Hepatic stellate cell (primary cell): ENCODE measurements at places on chromosomes 2 and 18.

- DNase-seq, result no peak
These were observed 35.1 kb upstream of the MPP4 start for GRCh38 chr2:201733544-201733943.

GRCh38 chr18:76772665-76773064 is 49.7 kb upstream of the ZNF236 start:
- DNase-seq, result no peak

GRCh38 chr2:9554921-9555296 is 721 bp downstream of the ADAM17 start:
- no peak for DNase-seq

DNA sequence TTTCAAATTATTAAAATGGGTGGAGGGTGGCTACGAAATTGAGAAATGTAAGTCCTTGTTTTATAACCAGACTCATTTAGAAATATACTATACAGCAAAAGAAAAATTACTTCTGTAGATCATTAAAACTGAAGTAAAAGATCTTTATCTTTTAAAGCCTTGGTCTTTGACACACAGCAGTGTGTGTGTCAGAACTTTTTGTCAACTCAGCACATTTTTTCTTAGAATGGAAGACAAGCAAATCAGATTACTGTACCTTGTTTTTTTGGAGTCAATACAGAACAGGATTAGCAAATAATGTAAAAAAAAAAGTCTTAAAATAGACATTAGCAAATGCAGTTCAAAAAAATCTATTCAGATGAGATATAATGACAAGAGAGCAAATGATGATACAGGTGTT is 49.1 kb downstream of the C2orf76 start:
- no peak for DNase-seq

DNA sequence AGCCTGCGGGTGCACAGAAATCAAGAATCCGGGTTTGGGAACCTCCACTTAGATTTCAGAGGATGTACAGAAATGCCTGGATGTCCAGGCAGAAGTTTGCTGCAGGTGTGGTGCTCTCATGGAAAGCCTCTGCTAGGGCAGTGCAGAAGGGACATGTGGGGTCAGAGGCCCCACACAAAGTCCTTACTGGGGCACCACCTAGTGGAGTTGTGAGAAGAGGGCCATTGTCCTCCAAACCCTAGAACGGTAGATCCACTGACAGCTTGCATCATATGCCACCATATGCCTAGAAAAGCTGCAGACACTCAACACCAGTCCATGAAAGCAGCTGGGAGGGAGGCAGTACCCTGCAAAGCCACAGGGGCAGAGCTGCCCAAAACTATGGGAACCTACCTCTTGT is 833.0 kb downstream of the TMEM182 start:
- DNase-seq, result no peak

DNA sequence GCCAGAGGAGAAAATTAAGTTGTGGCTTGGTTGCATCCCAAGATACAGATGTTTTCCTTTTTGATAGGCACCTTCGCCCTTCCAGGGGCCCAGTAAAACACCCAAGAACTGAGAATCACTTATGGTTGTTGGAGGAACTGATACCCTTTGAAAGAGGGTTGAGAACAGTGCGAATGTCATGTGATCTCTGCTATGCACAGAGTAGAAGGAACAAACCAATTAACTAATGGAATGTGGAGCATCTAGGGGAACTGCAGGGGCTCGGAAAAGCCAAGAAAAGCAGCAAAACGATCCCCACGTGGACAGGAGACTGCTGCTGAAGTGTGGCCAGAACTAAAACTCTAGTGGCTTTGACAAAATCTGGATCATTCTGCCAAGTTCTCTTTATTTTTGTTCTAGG is 58.8 kb downstream of the APOB start:
- DNase-seq, result no peak

GRCh38 chr18:23036660-23037201 is 98.6 kb upstream of the CABLES1 start:
- no peak for DNase-seq

- DNase-seq, result no peak
These were observed 199.3 kb downstream of the LTBP1 start for GRCh38 chr2:33146102-33146501.

DNA sequence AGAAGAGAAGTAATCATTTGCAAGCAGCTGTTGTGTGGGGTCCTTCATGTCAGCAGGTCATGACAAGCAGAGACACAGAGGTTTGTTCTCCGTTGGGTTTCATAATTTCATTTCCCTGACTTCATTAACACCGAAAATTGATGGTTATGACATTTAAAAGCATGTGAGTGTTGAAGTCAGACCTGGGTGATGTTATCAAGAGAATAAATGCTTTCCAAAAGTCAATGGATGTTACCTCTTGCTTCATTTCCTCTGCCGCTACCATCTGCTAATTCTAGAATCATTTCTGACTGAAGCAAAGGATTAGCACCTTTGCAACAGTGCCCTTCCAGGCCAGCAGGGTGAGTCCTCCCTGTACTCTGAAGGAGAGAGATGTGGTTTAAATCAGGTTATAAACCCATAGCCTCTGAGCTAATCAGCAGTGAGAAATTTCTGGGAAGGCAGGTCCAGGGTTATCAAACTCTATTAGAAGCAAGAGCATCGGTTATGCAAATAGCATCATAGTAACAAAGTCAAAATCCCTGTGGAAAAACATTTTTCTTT is 446.2 kb downstream of the PIK3C3 start:
- no peak for DNase-seq

DNA sequence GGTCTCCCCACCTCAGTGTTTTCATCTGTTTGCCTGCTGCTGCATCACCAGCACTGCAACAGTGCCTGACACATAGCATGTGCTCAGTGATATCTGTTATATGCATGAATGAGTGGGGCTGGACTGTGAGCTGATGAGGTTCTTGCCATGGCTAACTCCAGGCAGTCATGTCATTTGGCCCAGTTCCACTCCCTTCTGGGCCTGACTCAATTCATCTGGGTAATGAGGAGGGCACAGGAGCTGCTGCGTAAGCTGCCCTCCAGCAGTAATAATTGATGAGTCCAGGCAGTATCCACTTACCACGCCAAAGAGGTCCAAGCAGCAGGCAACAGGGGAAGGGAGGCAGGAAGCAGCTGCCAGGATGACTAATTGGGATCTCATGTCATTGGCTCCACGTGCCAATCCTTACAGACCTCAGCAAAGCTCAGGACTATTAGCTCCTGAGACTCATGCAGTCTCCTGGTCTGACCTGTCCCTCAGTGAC is 34.1 kb upstream of the MAT2A start:
- DNase-seq, result peak; percentile 75

DNA sequence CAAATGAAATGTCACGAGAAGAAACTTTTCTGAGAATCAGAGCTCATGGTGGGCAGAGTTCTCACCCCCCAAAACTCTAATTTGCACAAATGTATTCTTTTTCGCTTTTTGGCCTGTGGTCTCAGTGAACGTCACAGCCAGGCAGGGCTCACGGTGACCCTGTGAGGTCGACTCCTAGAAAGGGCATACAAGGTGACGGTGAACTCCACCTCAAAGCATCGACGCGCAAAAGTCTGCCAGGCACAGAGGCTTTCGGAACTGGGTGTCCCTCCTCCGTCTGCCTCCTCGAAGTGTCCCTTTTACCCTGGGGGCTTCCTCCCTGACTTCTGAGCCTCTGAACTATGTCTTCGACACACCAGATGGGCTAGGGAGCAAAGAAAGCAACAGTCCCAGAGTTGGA is 139.2 kb upstream of the PXDN start:
- no peak for DNase-seq

- DNase-seq, result no peak
These were observed 10.7 kb downstream of the COL4A4 start for GRCh38 chr2:227153307-227153706.

GRCh38 chr2:197138506-197138905 is 172.1 kb downstream of the ANKRD44 start:
- no peak for DNase-seq

- no peak for DNase-seq
These were observed 62.5 kb upstream of the TMEM247 start for GRCh38 chr2:46416739-46417403.

DNA sequence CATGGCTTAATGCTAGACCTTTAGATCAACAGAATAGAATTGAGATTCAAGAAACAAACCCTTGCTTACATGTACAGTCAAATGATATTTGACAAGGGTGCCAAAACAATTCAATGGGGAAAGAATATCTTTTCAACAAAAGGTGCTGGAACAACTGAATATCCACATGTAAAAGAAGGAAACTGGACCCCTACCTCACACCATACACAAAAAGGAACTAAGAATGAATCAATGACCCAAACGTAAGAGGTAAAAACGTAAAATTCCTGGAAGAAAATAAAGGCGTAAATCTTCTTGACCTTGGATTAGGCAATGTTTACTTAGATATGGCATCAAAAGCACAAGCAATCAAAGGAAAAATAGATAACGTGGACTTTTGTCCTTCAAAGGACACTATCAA is 43.1 kb downstream of the BAZ2B start:
- no peak for DNase-seq

DNA sequence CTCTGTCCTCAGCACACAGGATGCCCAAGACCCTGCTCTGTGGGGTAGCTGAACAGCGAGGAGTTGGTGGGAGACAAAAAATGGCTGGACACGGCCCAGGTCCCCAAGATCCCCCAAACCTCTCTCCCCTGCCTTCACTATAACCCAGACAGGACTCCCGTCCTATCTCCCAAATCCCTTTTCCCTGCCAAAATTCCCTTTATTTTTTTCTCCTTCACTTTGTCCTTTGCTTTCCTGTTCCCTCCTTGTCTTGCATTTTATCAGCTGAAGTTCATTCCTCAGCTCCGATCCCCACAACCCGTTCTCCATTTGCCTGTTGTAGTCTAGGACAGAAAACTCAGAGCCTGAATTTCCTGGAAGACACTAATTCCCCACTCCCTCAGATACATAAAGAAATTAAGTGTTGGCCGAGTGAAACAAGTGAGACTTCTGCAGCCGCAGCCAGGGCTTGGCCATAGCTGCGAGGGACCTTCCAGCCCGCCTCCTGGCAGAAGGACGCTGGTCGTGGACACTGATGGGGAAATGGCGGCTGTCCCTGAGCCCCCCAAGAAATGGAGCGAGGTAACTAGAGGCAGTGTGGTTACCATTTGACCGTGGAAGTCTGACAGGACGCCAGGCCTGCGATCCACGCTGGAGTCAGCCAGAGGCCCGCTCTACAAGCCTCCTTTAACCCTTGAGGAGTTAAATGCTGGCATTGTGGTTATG is 173.6 kb downstream of the BCL2 start:
- DNase-seq, result no peak

GRCh38 chr2:44928483-44929158 is 12.9 kb upstream of the SIX3 start:
- DNase-seq, result no peak

GRCh38 chr18:8174771-8175170 is 434.5 kb upstream of the RAB12 start:
- DNase-seq, result no peak

GRCh38 chr2:134142903-134143302 is 111.0 kb upstream of the MGAT5 start:
- DNase-seq, result peak; percentile 33

- peak; percentile 26 for DNase-seq
These were observed 139.9 kb upstream of the DNMT3A start for GRCh38 chr2:25481381-25482300.

- no peak for DNase-seq
These were observed 871 bp upstream of the DUSP28 start for GRCh38 chr2:240559286-240559685.

DNA sequence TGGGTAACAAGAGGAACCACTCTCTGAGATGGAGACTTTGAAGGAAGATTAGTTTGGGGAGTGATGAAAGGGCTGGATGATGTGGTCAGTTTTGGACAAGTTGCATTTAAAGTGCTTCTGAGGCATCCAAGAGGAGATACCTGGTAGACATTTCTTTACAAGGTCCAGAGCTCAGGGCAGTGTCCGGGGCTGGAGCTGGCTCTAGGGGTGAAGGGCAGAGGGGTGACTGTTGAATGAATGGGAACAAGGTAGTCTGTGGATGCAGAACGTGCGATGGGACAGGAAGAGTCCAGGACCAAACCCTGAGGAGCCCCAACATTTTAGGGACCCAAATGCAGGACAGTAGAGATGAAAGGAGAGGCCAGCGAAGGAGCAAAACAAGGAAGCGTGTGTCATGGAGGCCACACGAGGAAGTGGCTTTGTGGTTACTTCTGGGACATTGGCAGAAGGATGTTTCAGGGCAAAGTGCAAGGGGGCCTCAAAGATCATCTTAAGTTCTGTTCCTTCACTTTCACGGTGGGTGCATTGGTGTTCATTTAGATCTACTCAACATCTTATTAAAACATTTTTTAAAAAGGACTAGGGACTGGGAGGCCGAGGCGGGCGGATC is 13.6 kb upstream of the GPR35 start:
- no peak for DNase-seq

- DNase-seq, result no peak
These were observed 105.9 kb downstream of the SOX11 start for GRCh38 chr2:5798084-5798483.

DNA sequence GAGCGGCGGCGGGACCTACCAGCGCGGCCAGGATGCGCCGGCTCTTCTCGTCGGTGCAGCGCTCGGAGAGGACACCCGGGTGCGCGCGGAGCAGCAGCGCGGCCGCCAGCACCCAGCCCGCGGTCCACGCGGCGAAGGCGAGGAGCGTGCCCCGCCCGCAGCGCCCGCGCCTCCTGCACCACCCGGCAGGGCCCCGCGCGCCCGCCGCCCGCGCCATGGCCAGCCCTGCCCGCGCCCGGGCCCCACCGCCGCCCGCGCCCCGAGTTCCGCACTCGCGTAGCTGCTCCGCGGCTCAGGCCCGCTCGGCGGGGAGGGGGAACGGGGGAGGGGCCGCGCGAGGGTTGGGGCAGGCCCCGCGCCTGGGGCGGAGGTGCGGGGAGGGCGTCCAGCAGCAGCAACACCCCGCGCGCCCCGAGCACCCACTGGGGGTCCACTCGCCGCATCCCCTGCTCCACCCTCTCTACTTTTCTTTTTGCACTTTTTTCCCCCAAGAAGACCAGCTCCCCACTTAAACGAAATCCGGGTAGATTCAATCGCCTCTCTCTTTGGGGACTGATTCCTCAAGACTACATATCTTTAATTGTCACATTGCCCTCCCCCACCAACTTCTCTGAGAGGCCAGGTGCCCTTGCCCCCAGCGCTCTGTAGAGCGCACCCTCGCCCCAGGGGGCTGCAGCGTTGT is at the start of gene DIPK1C:
Gene DIPK1C (minus strand): TSS at position 266 of the 682 bp plus-strand sequence. CDS start 49 bp downstream, at position 217.
- DNase-seq, result no peak

DNA sequence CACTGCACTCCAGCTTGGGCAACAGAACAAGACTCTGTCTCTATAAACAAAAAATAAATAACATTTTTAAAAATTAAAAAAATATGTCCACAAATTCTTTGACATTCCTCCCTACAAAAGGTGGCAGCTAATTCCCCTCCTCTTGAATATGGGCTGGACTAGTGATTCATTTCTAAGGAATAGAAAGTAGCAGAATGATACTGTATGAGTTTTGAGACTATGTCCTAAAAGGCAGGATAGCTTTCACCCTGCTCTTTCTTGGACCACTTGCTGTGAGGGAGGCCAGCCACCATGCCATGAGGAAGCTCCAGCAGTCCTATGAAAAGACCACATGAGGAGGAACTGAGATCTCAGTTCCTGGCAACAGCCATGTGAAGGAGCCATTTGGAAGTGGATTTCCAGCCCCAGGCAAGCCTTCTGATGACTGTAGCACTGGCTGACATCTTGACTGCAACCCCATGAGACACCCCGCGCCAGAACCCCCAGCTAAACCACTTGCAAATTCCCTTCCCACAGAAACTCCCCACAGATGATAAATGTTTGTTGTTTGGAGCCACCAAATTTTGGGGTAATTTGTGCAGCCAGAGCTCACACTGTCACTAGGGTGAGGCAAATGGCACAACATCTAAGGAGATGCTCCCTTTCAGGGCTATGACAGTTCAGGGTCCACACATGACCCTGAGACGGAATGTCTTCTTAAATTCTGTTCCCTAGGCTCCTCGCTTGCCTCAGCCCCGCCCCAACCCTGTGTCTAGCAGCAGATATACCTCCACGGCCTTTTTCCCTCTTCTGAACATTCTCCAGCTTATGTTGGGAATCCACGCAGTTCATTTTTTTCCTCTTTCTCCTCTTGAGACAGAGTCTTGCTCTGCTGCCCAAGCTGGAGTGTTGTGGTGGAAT is 17.1 kb upstream of the ATOH8 start:
- DNase-seq, result no peak
